ENCODE measurements at places on chromosomes 7 and 10.

DNA sequence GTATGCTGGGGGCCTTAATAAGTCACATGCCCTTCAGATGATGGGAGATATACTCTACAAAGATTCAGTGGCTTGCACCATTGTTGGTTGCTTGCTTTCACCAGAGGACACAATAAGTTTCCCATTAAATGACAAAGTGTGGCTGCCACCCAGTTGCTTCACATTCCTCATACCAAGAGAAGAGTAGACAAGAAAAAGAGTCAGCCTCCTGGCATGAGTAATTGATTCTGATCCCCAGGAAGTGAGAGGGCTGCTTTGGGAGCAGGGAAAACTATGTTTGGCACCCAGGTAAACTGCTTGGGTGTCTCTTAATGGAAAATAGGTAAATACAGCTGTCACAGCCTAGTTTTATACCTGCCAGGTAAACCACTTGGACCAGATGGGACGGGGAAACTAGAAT is 66.7 kb upstream of the IL6 start:
- no peak for DNase-seq

DNA sequence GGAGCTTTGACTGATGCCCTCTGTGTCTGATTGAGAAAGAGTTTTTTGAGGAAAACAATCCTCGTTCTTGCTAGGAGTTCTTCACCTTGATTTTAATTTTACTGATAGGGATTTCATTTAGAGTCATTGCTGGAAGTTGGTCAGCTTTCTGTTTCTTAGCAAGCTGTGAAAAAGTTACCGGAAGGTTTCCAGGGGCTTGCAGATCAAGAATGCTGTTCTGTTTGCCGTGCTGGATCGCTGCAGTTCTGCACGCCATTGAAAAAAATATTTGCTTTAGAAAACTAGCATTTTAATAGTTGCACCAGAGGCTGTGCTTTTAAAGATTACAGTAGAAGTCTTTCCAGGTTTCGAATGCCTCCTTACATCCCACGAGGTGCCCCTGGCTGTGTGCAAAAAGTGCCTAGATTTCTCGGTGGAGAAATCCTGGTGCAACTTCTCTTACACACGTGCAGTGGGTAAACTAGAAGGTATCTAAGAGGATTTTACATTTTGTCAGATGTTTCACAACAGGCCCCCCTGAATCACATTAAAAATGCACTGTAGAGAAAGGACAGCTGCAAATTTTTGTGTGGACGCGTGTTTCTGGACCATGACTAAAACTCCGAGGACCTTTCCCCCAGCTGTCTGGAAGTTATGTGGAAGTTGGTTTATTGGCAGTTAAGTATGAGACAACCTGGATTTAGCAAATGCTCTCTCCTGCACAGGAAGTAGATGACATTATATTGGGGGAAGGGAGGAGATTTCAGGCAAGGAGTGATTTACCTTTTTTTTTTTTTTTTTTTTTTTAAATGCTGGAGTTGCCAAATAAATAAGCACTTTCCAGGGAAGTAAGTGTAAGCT is 5.8 kb downstream of the TCF7L2 start:
- peak; percentile 46 for DNase-seq

- peak; percentile 69 for DNase-seq
Observed at GRCh38 chr7:114922652-114923402, 933 bp downstream of the MDFIC start.

GRCh38 chr10:70963271-70963670 is 74.9 kb upstream of the PCBD1 start:
- no peak for DNase-seq

DNA sequence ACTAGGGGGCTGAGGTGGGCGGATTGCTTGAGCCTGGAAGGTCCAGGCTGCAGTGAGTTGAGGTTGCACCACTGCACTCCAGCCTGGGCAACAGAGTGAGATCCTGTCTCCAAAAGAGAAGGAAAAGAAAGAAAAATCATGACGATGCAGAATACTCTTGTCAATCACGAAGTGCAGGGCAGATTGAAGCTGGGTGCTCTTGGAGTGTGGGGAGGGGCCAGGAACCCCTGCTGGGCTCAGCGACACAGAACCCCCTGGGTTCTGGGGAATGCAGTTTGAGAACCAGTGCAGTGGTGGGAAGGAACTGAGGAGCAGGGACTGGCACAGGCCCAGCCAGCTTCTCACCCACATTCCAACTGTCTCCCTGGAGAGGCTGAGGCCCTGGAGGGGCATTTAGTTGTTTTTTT is 10.8 kb upstream of the INTS1 start:
- DNase-seq: no peak

- DNase-seq: no peak
Observed at GRCh38 chr10:93150990-93151547, 77.4 kb downstream of the CYP26A1 start.

- DNase-seq: no peak
Observed at GRCh38 chr10:47400251-47400650, 16.2 kb upstream of the ZNF488 start.

DNA sequence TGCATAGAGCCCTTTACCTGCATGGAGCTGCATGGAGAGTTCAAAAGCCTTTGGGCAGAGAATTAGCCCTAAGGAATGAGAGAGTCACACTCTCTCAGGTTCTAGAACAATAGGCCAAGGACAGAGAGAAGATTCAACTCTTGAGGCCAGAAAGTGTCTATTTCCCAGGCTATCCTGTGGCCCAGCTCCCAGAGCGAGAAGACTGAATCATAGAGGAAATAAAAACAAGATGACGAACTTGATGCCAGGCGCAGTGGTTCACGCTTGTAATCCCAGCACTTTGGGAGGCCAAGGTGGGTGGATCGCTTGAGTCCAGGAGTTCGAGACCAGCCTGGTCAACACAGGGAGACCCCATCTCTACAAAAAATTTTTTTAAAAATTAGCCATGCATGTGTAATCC is 18.3 kb upstream of the PODXL start:
- DNase-seq: no peak

DNA sequence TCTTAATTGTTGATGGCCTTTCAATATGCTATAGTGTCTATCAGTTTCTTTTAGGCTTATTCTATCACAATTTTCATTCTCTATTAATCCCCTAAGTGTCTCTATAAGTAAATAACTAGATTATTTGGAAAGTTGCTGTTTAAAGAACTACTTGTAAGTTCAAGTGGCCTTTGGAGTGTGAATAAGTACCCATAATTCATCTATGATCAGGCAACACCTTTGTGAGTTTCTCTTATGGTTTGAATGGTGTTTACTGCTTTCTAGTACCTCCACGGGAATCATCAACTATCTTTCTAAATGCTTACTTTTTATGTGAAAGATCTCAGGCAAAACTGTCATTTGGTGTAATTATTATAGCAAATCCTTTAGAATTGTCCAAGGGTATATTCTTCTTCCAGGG is 166.7 kb downstream of the POU6F2 start:
- no peak for DNase-seq

DNA sequence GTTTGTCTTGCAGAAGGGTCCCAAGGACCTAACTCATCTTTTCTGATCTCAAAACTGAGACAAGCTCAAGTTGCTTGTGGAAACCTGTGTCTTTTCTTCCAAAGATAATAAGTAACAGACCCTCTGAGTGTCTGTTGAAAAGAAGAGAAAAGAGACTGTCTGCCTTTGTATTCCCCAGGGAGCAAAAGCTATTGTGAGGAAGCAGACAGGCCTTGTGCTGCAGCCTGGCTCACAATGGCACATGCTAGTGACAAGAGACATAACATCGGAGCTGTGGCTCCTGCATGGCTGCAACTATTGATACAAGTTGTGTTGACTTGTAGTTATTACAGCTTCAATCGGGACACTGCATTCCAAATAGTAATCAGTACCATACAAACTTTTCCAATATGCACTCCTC is 202.9 kb downstream of the DKK1 start:
- no peak for DNase-seq

GRCh38 chr10:101817337-101818118 is 716 bp downstream of the OGA start:
- peak; percentile 86 for DNase-seq

DNA sequence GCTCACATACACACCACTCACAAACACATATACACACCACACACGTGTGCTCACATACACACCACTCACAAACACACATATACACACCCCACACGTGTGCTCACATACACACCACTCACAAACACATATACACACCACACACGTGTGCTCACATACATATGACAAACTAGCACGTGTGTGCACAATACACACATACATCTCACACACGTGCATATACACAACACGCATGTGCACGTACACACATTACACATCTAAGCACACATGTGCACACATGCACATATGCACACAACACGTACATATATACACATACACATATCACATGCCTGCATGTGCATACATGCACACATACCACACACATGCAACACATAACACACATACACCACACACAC is 78.3 kb upstream of the FOXK1 start:
- DNase-seq: no peak

DNA sequence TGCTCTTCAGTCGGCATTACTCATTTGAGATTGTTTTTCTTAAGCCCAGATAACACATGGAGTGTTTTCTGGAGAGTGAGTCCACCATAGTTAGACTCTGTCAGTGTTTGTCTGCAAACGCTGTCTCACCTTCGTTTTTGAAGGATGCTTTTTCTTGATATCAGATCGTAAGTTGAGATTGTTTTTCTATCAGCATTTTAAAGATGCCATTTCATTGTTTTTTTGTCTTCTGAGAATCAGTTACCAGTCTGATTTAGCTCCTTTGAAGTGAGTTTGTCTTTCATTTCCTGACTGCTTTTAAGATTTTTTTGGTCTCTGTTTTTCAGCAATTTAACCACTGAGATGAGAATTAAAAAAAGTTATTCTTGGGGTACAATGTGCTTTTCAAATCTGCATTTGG is 137.4 kb downstream of the WDR37 start:
- no peak for DNase-seq

GRCh38 chr10:84243759-84244158 is 1.1 kb upstream of the RGR start:
- no peak for DNase-seq

DNA sequence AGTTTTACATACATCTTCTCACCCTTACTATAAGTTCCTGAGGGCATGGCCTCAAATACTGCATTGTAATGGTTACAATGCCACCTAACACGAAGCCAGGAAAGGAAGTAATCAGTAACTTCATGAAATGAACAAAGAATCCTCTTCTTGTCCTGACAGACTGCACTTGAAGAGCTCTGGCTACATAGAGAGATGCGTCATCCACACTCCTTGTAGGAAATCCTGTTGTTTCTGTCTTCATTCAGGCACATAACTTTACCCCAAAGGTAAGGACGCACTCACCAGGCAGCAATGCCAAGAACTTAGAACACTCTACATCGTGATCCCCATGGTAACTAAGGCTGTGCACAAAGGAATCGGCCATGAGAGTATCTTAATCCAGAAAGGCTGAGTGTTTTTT is 80.3 kb upstream of the ARID5B start:
- no peak for DNase-seq

DNA sequence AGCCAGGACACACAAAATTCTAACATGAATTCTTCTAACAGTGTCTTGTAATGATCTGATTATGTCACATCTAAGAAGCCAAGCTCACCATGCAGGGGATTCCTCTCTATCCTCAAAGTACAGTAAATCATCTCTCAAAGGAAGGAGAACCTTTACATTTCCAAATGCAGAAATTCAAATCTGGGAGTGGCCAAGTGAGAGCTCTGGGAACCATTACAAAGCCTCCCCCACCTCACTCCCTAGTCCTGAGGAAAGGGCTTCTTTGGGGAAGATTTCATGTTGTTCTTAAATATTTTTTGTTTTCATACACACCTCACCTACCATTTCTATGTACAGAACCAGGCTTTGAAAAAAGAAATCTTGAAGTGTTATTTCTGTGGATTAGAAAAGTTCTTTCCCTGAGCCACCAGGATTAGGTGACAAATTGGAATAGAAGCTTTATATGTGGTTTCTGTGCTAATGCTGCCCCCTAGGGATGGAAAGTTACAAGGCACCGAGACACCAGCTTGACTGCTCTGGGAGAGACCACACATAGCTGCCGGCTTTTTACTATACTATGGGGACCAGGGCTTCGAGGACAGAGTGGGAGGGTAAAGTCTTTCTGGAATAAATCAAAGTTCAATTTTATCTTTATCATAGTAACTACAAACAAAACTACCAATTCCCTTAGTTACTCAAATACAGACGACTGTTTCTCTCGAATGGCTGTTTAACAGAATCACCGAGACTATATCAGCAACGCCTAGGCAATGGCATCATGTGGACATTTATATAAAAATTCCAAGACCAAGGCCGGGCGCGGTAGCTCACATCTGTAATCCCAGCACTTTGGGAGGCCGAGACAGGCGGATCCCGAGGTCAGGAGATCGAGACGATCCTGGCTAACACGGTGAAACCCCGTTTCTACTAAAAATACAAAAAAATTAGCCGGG is 116.1 kb downstream of the RNF216 start:
- DNase-seq: peak; percentile 76

DNA sequence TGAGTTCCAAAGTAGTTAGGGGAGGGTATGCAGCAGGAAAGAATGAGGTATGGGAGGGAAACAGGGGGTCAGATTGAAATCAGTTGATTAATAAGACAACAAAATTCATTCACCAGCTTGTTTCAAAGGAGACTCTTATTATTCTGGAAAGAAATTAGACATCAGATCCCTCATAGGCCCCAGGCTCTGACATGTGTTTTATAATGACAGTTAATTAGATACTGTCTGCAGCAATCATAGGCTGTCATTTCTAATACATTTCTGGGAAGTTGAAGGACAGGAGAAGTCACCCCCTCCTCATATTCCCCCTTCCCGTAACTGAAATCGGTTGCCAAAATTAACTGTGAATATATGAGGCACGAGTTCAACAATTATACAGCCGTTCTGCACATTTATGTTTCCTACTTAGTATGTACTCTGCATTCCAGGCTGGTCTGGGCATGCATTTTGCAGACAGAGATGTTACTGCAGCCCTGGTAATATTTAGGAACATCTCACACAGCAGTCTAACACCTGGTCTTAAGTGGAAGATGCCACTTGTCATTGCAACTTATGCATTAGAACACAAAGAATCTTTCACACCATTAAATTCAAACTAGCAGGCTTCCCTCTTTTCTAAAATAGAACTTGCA is 355.2 kb upstream of the LRGUK start:
- no peak for DNase-seq

DNA sequence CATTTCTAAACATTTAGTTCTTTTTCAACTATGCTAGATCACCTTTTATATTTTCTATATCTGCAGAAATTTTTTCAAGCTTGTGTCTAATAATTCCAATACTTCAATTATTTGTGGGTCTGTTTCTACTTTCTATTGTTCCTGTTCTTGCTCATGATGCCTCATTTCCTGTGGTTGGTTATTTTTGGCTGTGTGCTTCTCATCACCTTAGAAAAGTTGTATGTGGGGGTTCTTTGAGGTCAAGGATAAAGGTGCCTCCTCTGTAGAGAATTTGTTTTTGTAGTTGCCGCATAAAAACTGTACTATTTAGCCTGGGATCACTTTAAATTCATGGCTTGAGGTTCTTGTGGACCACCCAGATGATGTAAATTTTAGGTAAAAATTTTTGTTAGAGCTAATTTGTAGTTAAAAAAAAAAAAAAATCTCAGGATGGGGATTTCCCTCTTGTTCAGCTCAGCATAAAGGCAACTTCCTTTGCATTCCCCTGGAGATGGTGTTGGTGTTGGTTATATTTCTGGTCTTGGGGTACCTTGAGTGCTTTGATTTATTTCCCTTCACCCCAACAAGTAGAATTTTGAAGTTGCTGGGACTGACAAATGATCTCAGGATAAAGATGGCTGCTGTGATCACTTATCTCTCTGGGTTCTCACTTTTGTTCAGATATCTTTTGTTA is 27.0 kb upstream of the JAZF1 start:
- no peak for DNase-seq

- DNase-seq: no peak
Observed at GRCh38 chr10:971613-972012, 16.6 kb upstream of the GTPBP4 start.

GRCh38 chr10:7794251-7795026 is 6.5 kb downstream of the ATP5F1C start:
- DNase-seq: no peak

- no peak for DNase-seq
Observed at GRCh38 chr7:116857052-116857451, 5.3 kb upstream of the CAPZA2 start.
